ENCODE measurements at places on chromosomes 5 and 9. TPM values are rescaled to one million over a fixed set of nuclear protein-coding genes. Genes with fewer than 3 reads are reported as not detected.

DNA sequence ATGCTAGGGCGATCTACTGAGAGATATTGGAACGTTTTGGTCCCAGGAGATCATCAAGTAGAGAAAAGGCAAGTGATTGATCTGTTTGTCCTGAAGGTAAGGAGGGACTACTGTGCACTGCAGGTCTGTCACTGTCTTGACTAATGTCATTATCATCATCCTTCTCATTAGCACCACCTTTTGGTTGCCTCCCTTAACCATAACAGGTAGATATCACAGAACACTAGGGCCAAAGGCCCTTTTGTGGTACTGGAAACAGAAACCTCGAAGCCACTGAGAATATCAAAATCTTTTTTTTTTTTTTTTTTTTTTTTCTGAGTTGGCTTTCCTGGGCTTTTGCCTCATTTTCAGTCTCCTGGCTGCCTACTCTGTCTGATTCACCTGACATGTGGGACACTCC, 134.0 kb downstream of the KCTD16 start:
- no peaks in the 10 kb centered on the region for H3K36me3 ChIP-seq
- DNase-seq = no peak
- H3K4me1 ChIP-seq = no peaks in the 10 kb centered on the region
- no peak overlapping the region for H3K4me3 ChIP-seq
- no peak overlapping the region for H3K27ac ChIP-seq
- H3K27me3 ChIP-seq = peaks cover 7% of the 10 kb centered on the region

DNA sequence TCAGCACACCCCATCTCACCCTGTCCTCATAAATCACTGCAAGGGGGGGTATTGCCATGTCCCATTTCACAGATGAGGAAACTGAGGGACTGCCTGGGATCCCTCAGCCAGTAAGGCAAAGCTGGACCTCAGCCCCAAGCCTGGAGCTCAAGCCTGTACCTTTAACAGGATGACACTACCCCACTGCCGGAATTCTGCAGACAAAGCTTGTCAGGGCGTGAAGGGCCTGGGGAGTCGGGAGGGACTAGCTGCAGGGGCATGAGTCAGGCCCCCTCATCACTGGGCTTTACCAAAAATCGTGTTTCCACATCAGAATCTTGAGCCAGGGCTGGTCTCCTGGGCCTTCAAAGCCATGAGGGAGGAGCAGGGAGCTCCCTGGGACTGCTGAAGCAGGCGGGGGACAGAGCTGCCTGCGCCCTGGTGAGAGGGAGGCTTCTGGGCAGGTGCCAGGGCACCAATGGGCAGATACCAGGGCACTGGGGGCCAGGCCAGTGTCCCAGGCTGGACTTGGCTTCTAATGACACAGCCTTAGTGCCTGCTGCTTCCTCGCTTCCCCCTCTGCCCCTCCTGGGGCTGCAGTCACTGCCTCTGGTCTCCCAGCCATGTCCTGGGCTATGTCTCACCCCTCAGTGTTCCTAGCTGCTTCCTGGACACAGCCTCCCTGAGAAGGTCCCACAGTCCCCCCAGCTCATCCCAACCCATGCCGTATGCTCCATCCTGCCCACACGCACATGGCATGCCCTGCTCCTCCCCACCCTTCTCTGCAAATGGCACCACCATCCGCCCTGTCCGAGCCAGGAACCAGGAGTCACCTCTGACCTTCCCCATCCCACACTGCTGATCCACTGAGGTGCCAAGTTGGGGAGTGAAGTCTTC, 80.7 kb downstream of the LMX1B start:
- no peak overlapping the region for H3K27ac ChIP-seq
- peaks cover 2% of the 10 kb centered on the region for H3K36me3 ChIP-seq
- no peak overlapping the region for H3K4me3 ChIP-seq
- no peak for DNase-seq
- peaks cover 35% of the 10 kb centered on the region for H3K27me3 ChIP-seq

Gene CCNO
- not detected for total RNA-seq

DNA sequence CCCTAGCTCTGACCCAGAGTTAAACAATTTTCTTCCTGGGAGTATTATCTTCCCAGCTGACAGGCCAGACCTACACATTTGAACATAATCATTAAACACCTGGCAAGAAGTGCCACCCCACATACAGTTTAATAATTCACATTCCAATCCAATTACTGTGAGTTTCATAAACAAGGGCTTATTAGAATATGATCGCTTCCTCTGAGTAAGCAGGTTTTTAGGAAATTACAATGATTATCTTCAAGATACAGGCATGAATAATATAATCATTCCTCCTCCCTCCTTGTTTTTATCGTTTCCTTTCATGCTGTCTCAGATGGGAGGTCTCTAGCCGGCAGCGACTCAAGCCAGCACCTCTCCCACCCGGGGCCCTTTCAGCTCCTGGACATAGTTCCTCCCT, 15.8 kb upstream of the KIF4B start:
- H3K27me3 ChIP-seq = peaks cover 26% of the 10 kb centered on the region
- H3K4me3 ChIP-seq = no peak overlapping the region
- no peaks in the 10 kb centered on the region for H3K4me1 ChIP-seq
- no peaks in the 10 kb centered on the region for H3K36me3 ChIP-seq
- H3K27ac ChIP-seq = no peak overlapping the region

GRCh38 chr9:88189371-88189770, 51.1 kb upstream of the SPATA31C2 start:
- no peak overlapping the region for H3K4me3 ChIP-seq
- H3K27ac ChIP-seq = no peak overlapping the region
- no peak for DNase-seq
- no peaks in the 10 kb centered on the region for H3K36me3 ChIP-seq
- no peaks in the 10 kb centered on the region for H3K4me1 ChIP-seq

DNA sequence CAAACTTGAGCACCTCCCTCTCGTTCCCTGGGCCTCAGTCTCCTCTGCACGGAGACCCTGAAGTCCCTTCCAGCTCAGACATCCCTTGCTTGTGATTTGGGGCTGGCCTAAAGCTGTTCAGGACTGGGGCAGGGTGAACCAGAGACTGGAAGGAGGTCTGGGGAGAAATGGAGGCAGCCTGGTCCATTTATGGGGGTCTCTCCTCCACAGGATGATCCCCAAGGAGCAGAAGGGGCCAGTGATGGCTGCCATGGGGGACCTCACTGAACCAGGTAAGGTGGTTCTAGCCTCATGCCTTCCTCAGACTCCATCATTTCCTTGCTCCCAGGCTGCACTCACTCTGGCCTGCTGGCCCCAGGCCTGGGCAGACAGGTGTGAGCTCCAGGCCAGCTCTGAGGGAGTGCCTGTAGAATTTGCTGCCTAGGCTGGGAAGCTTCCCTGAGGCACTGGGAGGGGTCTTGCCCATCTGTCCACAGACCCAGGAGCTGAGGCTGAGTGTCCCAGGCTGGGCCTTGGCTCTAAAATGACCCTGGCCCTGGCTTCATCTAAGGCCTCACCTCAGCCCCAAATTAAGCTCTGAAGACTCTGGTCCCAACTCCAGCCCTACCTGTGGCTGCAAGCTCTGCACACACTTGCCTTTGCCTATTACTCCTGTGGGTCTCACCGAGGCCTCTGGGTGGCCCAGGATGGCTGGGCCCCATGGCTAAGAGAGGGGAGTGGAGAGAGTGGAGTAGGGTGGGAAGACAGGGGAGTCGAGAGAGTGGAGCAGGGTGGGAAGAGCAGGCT, 1.9 kb downstream of the MYOZ3 start:
- no peak overlapping the region for H3K4me3 ChIP-seq
- no peak for DNase-seq
- H3K27me3 ChIP-seq = peaks cover 28% of the 10 kb centered on the region
- no peak overlapping the region for H3K27ac ChIP-seq
- H3K4me1 ChIP-seq = peaks cover under 1% of the 10 kb centered on the region

DNA sequence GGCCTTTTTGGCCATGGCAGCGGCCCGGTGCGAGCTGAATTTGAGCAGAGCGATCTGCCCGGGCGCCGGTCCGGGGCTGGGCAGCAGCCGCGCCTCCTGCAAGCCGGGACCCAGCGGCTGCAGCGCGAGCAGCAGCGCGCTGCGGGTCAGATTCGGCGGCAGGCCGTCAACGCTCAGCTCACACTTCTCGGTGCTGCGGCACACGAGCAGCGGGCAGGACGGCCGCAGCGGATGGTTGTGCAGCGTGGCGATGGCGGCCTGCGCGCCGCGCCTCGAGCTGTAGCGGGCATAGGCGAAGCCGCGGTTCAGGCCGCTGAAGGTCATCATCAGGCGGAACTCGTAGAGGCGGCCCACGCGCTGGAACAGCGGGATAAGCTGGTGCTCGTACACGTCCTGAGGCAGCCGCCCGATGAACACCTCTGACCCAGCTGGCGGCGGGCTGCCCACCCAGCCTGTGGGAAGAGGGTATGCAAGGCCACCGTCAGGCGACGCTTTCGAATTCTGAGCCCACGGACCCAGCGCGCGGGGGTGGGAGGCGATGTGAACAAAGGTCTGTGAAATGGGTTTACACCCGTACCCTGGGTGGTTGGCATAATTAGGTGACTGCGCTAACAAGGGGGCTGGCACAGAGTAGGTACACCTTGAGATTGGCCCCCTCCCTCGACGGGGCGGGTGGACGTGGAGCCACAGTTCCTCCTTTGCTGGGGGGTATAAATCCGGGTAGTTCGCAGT, 755 bp downstream of the DND1 start:
- H3K27me3 ChIP-seq = no peaks in the 10 kb centered on the region
- no peak overlapping the region for H3K4me3 ChIP-seq
- H3K27ac ChIP-seq = no peak overlapping the region
- peaks cover 2% of the 10 kb centered on the region for H3K36me3 ChIP-seq
- H3K4me1 ChIP-seq = peaks cover 6% of the 10 kb centered on the region

Gene ANKS6
- total RNA-seq = 10.0 TPM

GRCh38 chr5:34735491-34736426, 79.6 kb downstream of the RAI14 start:
- no peak overlapping the region for H3K4me3 ChIP-seq
- H3K36me3 ChIP-seq = no peaks in the 10 kb centered on the region
- no peaks in the 10 kb centered on the region for H3K27me3 ChIP-seq

DNA sequence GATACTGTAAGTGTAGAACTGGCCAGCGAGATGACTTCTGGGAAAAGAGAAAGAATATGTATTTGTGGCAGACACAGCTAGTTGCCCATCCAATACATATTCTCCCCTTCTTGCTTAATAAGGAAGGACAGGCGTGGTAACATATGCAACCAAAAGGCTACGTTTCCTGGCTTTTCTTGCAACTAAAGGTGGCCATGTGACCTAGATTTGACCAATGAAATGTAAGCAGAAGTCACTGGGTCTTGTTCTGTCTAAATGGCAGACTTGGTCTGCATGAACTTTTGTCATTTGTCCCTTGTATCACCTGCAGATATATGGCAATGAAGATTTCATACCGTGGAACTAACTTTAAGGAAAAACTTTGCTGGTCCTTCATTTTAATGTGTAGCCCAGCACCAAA, 183.8 kb downstream of the CDH12 start:
- no peaks in the 10 kb centered on the region for H3K4me1 ChIP-seq
- no peak overlapping the region for H3K27ac ChIP-seq
- no peak overlapping the region for H3K4me3 ChIP-seq
- H3K27me3 ChIP-seq = no peaks in the 10 kb centered on the region
- no peak for DNase-seq

Gene MEIKIN
- total RNA-seq = 1.5 TPM

Gene KCNMB1
- 0.44 TPM for total RNA-seq

GRCh38 chr5:113760486-113760885, 247.0 kb downstream of the YTHDC2 start:
- H3K4me1 ChIP-seq = peaks cover 3% of the 10 kb centered on the region
- peaks cover 16% of the 10 kb centered on the region for H3K27me3 ChIP-seq
- no peak for DNase-seq
- no peak overlapping the region for H3K4me3 ChIP-seq

- no peaks in the 10 kb centered on the region for H3K36me3 ChIP-seq
- no peak overlapping the region for H3K27ac ChIP-seq
- no peaks in the 10 kb centered on the region for H3K27me3 ChIP-seq
- no peak overlapping the region for H3K4me3 ChIP-seq
- no peaks in the 10 kb centered on the region for H3K4me1 ChIP-seq
These were observed 110.7 kb downstream of the TLE1 start for GRCh38 chr9:81578606-81579005.

Gene SLC34A3
- total RNA-seq = not detected

Gene NSUN2
- 60.1 TPM for total RNA-seq

- H3K27ac ChIP-seq = no peak overlapping the region
- no peaks in the 10 kb centered on the region for H3K27me3 ChIP-seq
- H3K4me1 ChIP-seq = peaks cover 13% of the 10 kb centered on the region
- peak overlapping the region; percentile 25 for H3K4me3 ChIP-seq
- peaks cover 2% of the 10 kb centered on the region for H3K36me3 ChIP-seq
These were observed 32.9 kb downstream of the ELL2 start for GRCh38 chr5:95928724-95929253.

DNA sequence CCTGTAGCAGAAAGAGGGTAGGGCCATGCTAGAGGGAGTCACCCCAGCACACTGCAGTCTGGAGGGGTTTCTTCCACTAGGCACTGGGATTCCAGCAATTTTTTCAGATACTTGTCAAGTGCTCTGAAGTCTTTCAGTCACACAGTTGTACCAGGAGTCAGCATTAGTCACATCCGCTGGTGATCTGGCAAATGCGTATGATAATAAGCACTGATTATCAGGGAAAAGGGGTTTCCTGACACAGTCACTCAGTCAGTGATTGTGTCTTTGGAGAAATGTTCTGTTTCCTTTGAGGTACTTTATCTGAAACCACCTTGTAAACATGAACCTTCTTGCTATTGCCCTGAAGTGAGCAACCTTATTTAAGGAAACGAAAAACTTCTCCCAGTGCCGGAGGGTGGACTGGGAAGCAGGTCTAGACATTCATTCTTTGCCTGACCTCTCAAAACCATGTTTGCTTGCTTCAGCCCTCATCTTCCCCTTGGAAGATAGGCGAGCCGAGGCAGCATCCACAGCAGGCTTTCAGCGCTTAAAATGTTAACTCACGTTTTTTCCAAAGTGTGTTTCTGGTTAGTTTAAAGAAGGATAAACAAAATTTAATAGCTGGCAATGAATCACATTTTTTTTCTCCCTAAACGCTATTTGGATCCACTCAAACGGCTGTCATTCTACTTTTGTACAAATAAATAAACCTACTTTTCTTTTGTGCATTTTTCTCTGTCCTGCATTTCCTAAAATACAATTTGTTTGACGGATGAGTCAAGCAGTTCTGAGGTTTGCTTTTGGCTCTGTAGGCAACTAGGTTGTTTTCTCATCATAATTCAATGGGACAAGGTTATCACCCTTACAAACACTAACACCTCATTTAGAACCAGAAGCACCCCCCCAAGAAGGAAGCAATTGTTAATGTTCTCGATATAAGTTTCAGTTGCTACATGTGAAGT, 77.7 kb downstream of the FOXD1 start:
- H3K27me3 ChIP-seq = peaks cover 71% of the 10 kb centered on the region
- no peak overlapping the region for H3K27ac ChIP-seq
- H3K4me3 ChIP-seq = no peak overlapping the region
- DNase-seq = no peak
- peaks cover 8% of the 10 kb centered on the region for H3K36me3 ChIP-seq

GRCh38 chr5:146273109-146273508, 65.5 kb upstream of the POU4F3 start:
- no peak for DNase-seq
- no peak overlapping the region for H3K4me3 ChIP-seq
- H3K36me3 ChIP-seq = peaks cover 5% of the 10 kb centered on the region
- H3K27me3 ChIP-seq = no peaks in the 10 kb centered on the region
- H3K4me1 ChIP-seq = peaks cover 2% of the 10 kb centered on the region

Gene ALDH1B1
- total RNA-seq = 2.7 TPM

Gene ZNF366
- not detected for total RNA-seq

Gene WNK2
- not detected for total RNA-seq

GRCh38 chr5:172448999-172449398, 5.3 kb downstream of the SH3PXD2B start:
- H3K4me3 ChIP-seq = no peak overlapping the region
- no peak for DNase-seq
- H3K27me3 ChIP-seq = peaks cover 79% of the 10 kb centered on the region
- peaks cover 5% of the 10 kb centered on the region for H3K4me1 ChIP-seq
- peaks cover 8% of the 10 kb centered on the region for H3K36me3 ChIP-seq

GRCh38 chr5:117077142-117077541, 502.5 kb upstream of the SEMA6A start:
- H3K4me3 ChIP-seq = no peak overlapping the region
- no peaks in the 10 kb centered on the region for H3K4me1 ChIP-seq
- DNase-seq = no peak
- no peak overlapping the region for H3K27ac ChIP-seq

Data from T-helper 17 cell (primary cell).